ENCODE measurements at places on chromosomes 2 and 18.

GRCh38 chr2:225599856-225600255 is 200.3 kb downstream of the NYAP2 start:
- DNase-seq, result no peak

DNA sequence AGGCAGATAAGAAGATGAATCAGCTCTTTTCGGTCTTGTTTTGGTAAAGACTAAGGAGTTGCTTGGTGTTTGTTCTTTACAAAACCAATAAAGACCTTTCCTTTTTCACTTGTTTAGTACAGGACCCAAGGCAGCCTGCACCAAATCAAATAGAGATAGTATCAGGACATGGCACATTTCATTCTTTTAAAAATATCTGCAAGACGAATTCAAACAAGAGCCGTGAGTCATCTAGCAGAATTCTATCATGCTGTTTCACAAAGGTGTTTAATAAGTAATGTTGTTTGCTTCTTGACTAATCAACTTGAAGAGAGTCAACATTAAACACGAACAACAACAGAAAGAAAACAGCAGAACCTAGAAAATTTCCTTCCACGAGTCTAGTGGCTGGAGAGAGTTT is 102.8 kb upstream of the TTN start:
- DNase-seq, result no peak

- DNase-seq, result no peak
Observed at GRCh38 chr2:210020138-210020537, 17.7 kb downstream of the RPE start.

DNA sequence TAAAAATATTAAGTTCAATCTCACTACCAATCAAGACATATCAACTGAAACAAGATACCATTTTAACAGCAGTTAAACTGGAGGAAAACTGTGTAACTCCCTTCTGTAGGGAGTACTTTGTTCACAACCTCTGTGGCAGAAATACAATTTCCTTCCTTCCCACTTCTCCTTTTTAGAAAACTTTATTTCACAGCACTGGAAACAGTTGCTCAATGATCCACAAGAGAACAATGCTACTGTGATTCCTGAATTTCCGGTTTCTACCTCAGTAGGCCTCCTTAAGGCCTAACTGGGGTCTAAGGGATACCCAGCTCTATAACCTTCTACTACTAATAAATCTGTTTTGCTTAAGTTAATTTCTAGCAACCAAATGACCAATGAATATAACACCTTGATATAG is 14.1 kb downstream of the TLK1 start:
- no peak for DNase-seq

DNA sequence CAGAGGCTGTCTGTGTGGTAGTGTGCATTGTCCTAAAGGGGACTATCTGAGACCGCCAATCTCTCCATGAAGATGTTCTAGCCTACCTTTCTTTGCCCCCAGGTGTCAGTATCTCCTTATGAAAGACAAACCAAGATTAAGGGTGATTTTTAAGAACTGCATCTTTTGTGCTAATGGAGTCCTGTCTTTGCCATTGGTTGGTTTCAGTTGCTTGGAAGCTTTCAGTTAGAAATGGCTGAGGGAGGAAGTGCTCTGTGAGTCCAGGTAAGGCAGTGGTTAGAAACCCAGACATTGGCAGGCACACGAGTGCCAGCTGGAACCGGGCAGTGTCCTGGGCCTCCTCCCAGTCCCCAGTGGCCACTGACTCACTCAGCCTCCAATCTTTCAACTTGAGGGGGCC is 111.3 kb downstream of the DOCK10 start:
- no peak for DNase-seq

GRCh38 chr2:206266130-206267125 is 8.0 kb upstream of the ZDBF2 start:
- DNase-seq, result no peak

DNA sequence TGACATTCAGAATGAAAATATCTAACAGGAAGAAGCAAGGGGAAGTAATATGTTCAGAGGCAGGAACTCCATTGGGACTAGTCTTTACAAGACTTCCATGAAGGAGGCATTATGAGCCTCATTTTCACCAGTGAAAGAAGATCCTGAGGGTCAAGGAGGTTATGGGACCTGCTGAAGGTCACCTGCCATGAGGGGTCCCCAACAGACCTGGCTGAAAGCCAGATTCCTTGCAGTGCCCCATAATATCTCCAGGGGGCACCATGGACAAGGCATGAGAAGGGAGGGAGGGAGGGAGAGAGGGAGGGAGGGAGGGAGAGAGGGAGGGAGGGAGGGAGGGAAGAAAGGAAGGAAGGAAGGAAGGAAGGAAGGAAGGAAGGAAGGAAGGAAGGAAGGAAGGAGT is 27.9 kb downstream of the XDH start:
- no peak for DNase-seq

DNA sequence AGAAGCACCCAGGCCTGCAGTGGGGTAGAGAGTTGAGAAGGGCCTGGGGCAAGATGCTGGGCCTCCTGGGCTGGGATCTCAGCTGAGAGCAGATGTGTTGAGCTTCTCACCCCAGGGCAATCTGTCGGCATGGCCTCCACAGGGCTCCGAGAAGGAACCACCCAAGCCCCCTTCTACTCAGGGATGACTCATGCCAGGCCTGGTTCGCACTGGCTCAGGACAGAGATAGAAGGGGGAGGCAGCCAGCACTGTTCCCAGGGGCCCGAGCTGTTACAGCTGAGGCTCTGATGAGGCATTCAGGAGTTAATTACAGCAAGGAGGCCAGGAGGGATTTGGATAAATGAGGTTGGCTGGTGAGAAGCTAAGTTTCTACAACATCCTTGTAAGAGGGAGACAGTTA is 62.5 kb downstream of the CENPO start:
- DNase-seq, result no peak

DNA sequence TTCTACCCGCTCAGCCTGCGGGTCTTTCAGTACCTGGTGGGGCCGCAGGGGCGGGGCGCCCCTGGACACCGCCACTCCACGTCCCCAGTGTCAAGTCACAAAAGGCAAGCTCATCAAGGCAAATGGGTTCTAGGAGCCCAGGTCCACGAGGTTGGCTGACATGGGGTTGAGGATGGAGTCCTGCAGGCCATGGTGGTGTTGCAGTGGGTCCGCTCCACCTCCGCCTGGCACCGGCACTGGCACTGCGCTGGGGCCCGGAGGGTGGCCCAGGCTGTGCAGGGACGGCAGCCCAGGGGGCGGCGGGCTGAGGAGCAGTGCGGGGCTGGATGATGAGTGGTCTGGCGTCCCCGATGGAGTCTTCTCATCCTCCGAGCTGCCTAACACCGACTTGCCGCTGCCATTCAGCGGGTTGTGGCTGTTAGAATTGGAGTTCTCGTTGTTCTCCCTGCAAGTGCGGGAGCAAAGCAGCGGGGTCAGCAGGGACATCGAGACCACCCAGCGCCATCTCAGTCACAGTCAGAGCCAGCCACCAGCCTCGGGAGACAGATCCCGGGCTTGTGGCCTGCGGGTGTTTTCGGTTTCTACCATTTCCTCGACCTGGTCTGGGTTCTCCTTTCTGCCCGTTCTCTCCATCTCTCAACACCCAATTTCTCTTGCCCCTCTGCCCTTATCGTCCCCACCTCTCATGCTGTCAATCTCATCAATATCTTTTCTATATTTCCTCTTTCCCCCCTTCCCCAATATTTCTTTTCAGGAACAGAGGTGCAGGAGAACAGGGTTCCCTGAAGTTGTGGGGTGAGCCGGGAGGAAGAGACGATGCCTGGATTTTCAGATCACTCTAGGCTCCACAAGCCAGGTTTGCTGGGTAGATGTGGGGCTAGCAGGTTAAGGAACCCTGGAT is 3.0 kb downstream of the SIX2 start:
- no peak for DNase-seq

DNA sequence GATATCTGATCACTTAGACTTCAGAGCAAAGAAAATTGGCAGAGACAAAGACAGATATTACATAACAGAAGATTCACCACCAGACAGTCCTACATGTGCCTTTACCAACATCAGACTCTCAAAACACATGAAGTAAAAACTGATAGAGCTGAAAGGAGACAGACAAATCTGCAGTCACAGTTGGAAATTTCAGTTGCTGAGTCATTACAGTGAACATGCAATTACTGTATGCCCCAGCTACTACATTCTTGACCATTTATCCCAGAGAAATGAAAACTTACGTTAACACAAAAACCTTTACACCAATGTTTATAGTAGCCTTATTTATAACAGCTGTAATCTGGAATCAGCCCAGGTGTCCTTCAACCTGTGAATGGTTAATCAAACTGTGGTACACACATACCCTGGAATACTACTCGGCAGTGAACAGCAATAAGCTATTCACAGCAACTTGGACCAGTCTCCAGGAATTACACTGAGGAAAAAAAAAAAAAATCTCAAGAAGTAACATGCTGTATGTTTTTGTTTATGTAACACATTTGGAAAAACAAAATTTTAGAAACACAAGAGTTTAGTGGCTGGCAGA is 7.5 kb upstream of the SCLY start:
- DNase-seq, result no peak

DNA sequence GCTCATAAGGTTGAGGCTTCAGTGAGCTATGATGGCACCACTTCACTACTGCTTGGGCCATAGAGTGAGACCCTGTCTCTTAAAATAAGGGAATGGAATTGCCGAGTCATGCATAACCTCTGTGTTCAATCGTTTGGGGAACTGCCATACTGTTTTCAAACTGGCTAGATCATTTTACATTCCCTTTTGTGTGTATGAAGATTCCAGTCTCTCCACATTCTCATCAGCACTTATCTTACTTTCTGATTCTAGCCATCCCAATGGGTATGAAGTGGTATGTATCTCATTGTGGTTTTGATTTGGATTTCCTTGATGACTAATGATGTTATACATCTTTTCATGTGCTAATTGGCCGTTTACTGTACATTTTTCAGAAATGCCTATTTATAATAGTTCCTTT is 23.7 kb downstream of the MARCHF7 start:
- DNase-seq, result no peak

GRCh38 chr18:36064027-36064808 is 3.1 kb downstream of the RPRD1A start:
- peak; percentile 22 for DNase-seq

- no peak for DNase-seq
Observed at GRCh38 chr2:216292475-216292874, 79.8 kb downstream of the MARCHF4 start.

GRCh38 chr2:142585785-142586184 is 291.7 kb upstream of the KYNU start:
- no peak for DNase-seq

- DNase-seq, result peak; percentile 14
Observed at GRCh38 chr2:54657664-54658083, 65.8 kb upstream of the EML6 start.

DNA sequence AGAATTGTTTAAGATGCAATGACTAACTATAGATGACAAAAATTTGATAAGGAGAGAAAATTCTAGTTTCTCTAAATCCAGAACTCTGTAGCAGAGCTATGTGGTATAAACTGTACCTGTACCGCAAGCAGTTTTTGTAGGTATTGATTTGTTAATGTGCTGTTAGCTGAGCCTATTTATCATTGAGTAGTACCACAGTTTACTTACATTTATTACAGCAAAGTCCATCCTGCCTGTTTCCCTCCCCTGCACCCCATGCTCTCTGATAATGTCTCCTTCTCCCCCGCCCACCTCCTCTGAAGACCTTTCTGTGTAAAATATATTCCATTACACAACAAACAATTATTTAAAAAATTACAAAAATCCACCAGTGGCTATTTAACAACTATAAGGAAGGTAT is 170.6 kb downstream of the RNF152 start:
- DNase-seq, result no peak

- DNase-seq, result peak; percentile 8
Observed at GRCh38 chr2:175855794-175856453, 146.1 kb downstream of the LNPK start.

DNA sequence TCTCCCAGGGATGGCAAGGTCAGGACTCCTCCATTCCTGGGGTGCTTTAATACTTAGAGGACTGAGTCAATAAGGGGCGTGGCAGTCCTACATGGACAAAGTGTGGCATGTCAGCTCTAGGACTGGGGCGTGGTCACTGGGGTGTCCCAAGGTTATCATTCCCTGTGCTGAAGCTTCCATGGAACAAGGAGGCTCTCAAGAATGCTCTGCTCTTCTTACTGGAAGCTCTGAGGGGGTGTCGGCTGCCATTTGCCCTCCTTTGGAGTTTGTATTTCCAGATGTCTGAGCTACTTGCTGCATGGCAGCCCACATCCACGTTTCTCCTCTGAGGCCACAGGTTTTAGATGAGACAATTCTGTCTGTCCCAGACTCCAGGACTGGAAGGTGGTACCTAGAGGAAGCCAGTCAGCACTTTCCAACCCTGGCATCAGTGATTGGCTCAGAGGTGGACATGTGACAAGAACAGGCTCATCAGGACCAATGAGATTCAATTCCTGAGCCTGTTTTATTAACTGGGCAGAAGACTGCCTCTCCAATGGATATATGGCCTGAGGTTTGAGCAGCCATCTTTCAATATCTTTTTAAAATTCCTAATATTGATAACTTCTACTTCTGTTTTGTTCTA is 128.9 kb upstream of the ARL4C start:
- DNase-seq, result no peak

DNA sequence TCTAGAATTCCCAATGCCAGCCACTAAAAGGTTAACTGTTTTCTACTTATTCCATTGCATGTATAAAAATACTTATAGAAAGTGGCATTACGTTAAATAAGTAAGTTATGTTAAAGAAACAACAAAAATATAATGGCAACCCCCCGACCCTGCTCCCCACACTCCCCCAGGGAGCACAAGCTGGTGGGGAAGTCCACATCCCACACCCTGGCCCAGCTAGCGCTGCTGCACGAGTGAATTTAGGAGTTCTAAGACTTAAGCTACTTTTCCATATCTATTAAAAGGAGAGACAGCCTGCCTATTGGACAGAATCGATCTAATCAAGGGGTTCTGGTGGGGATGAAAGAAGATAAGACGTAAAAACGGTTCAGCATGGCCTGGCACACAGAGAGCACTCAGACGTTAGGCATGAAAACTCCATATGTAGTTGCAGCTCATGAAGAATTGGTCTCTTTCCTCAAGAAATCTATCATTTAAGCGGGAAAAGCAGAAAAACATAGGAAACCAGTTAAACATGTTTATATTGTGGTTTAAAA is 16.6 kb downstream of the HJURP start:
- no peak for DNase-seq

GRCh38 chr2:161414042-161415033 is 1.8 kb upstream of the TBR1 start:
- DNase-seq, result no peak

GRCh38 chr2:199684832-199685231 is 166.2 kb downstream of the FTCDNL1 start:
- no peak for DNase-seq

DNA sequence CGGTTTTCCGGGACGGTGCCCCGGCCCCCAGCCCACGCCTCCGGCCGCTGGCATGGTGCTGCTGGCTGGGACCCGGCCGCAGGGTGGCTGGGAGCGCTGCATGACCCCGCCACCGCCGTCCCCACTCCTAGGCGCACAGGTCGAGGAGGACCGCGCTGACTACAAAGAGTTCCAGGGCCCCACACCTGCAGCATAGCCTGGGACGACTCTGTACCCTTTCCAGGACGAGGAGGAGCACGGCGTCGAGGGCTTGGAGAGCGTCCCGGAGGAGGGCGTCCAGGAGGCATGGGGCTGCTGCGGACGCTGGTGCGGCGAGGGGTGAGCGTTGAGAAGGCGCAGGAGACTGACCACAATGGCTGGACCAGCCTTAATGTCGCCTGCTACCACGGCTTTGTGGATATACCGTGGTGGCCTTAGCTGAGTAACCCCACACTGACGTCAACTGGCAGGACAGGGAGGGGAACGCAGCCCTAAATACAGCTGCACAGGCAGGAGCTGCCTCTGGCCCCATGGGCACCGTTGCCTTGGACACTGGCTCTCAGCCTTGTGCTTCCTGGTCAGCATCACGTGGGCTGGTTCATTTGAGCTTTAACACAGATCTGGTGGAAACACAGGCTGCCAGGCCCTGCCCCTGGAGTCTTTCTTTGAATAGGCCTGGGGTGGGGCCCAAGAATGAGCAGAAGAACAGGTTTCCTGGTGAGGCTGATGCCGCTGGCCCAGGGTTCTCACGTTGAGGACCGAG is 40.9 kb upstream of the TRIM43B start:
- no peak for DNase-seq

Measured in NCI-H524 treated with DMSO at 0.1 percent for 48 hours (cell line).